Cerebellum (tissue), 4 donors: ENCODE measurements at places on chromosomes 12 and 14.

DNA sequence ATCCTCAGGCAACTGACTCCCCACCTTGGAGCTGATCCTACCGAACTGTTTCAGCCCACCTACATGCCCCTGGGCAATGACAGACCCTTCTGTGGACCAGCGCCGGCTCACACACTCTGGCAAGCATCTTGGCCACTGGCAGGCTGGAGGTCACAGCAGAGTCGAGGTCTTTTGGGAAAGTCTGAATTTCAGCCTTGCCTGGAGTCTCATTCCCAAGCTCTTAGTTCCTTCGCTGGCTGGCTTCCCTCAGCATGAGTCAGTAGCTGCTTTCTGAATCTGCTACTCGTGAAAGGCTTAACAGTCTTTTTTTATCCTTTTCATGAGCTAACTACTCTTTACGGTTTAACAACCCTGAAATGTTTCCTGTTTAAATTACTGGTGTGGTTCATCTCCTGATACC lies 44.5 kb downstream of the ASCL4 start:
- no peak for DNase-seq

- no peak for DNase-seq
These were observed 9.7 kb upstream of the PLBD1 start for GRCh38 chr12:14577344-14577743.

DNA sequence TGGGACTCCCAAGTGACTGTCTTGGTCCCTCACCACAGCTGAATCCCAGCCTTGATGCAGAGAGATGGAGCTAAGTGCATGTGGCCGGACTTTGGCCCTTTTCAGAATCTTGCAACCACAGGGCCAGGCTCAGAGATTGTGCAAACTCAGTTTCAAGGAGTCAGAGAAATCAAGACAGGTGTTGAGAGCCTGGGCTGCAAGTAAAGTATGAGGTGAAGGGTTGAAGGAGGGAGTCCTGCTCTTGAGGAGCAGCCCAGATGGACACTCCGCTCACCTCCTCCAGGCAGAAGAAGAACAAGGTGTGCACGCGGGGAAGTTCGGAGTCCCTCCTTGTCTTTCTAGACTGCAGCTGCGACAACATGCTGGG lies 6.3 kb upstream of the BMP4 start:
- no peak for DNase-seq

- DNase-seq = no peak
These were observed 6.1 kb upstream of the IFI27L2 start for GRCh38 chr14:94135476-94135875.
